A549 treated with AZD2906 at 1 μM for 4 hours (cell line): ENCODE measurements at places on chromosomes 16 and 17. TPM values are rescaled to one million over a fixed set of nuclear protein-coding genes. Genes with fewer than 3 reads are reported as not detected.

The KCNH4 gene
- total RNA-seq, result 0.18 to 0.36 TPM (median 0.31 TPM) in 5 replicates

The CRLF3 gene
- total RNA-seq, result 12.1 to 19.2 TPM (median 15.1 TPM) in 5 replicates

The KRTAP3-2 gene
- 0.20 to 0.57 TPM (median 0.29 TPM) in 5 replicates for total RNA-seq

The DOC2A gene
- total RNA-seq, result 1.3 to 1.9 TPM (median 1.8 TPM) in 5 replicates

The DECR2 gene
- total RNA-seq, result 21.4 to 30.7 TPM (median 29.9 TPM) in 5 replicates

The CDK5R1 gene
- total RNA-seq, result 6.1 to 6.7 TPM (median 6.3 TPM) in 5 replicates

The TP53TG3B gene
- 0.14 to 0.29 TPM in 2 of 5 replicates, not detected in the others for total RNA-seq

The NPLOC4 gene
- 89.6 to 96.7 TPM (median 94.0 TPM) in 5 replicates for total RNA-seq

The RNF43 gene
- total RNA-seq, result 0.26 to 0.45 TPM (median 0.34 TPM) in 5 replicates

The ZFPM1 gene
- 3.1 to 7.2 TPM (median 6.4 TPM) in 5 replicates for total RNA-seq

The TERB1 gene
- 0.05 TPM in 1 of 5 replicates, not detected in the others for total RNA-seq

The MON1B gene
- 29.3 to 39.9 TPM (median 35.5 TPM) in 5 replicates for total RNA-seq

The ARSG gene
- 1.3 to 2.0 TPM (median 1.5 TPM) in 5 replicates for total RNA-seq

The NLRC3 gene
- 0.02 to 0.08 TPM in 2 of 5 replicates, not detected in the others for total RNA-seq

The DPEP1 gene
- 1.1 to 1.5 TPM (median 1.3 TPM) in 5 replicates for total RNA-seq

The EIF5A gene
- total RNA-seq, result 1,603 to 1,771 TPM (median 1,695 TPM) in 5 replicates

The NHLRC4 gene
- 0.18 to 0.30 TPM (median 0.23 TPM) in 5 replicates for total RNA-seq

The MFSD6L gene
- 0.03 TPM in 1 of 5 replicates, not detected in the others for total RNA-seq

The C16orf74 gene
- 9.1 to 17.7 TPM (median 15.5 TPM) in 5 replicates for total RNA-seq

The NPIPB2 gene
- 1.8 to 2.6 TPM (median 2.3 TPM) in 5 replicates for total RNA-seq

The MT1A gene
- 30.1 to 42.3 TPM (median 34.0 TPM) in 5 replicates for total RNA-seq

The APOBR gene
- 0.03 to 0.13 TPM (median 0.05 TPM) in 5 replicates for total RNA-seq

The ZDHHC7 gene
- 71.3 to 82.6 TPM (median 80.7 TPM) in 5 replicates for total RNA-seq

The FASN gene
- total RNA-seq, result 112 to 154 TPM (median 145 TPM) in 5 replicates

The KRTAP9-3 gene
- total RNA-seq, result not detected in 5 replicates

The IGSF6 gene
- total RNA-seq, result not detected in 5 replicates

The C16orf46 gene
- total RNA-seq, result 0.37 to 1.2 TPM (median 0.80 TPM) in 5 replicates

The NOG gene
- total RNA-seq, result 0.80 to 1.3 TPM (median 0.87 TPM) in 5 replicates

The KCNH6 gene
- total RNA-seq, result not detected in 5 replicates

The CA4 gene
- 0.11 to 0.28 TPM (median 0.21 TPM) in 4 of 5 replicates, not detected in the other for total RNA-seq

The RRAD gene
- 53.2 to 85.6 TPM (median 74.1 TPM) in 5 replicates for total RNA-seq

The RPGRIP1L gene
- 9.0 to 10.4 TPM (median 9.7 TPM) in 5 replicates for total RNA-seq

The CA5A gene
- total RNA-seq, result not detected in 5 replicates

The PRSS33 gene
- total RNA-seq, result 0.05 to 0.06 TPM in 2 of 5 replicates, not detected in the others

The SPG7 gene
- 100 to 117 TPM (median 106 TPM) in 5 replicates for total RNA-seq

The ZG16 gene
- total RNA-seq, result not detected in 5 replicates

The ADAP2 gene
- total RNA-seq, result 2.2 to 5.9 TPM (median 2.6 TPM) in 5 replicates

The KRTAP4-6 gene
- not detected in 5 replicates for total RNA-seq

The ITGA2B gene
- total RNA-seq, result 1.0 to 1.5 TPM (median 1.3 TPM) in 5 replicates

The SLC7A6 gene
- total RNA-seq, result 29.4 to 34.5 TPM (median 31.3 TPM) in 5 replicates

The CCL17 gene
- not detected in 5 replicates for total RNA-seq

The KRT20 gene
- 0.11 to 0.30 TPM (median 0.23 TPM) in 5 replicates for total RNA-seq

The LLGL2 gene
- total RNA-seq, result 19.3 to 34.5 TPM (median 33.6 TPM) in 5 replicates

The MIS12 gene
- 13.8 to 16.5 TPM (median 14.9 TPM) in 5 replicates for total RNA-seq

The NPIPA8 gene
- 0.73 to 1.5 TPM (median 1.4 TPM) in 5 replicates for total RNA-seq

The KCNJ18 gene
- 0.03 to 0.07 TPM (median 0.05 TPM) in 4 of 5 replicates, not detected in the other for total RNA-seq

The KRTAP4-5 gene
- not detected in 5 replicates for total RNA-seq

The CLEC3A gene
- total RNA-seq, result not detected in 5 replicates

The KRTAP4-1 gene
- 0.08 to 0.13 TPM in 2 of 5 replicates, not detected in the others for total RNA-seq

The TMIGD1 gene
- total RNA-seq, result not detected in 5 replicates

The SLC13A2 gene
- 0.05 to 0.21 TPM (median 0.10 TPM) in 5 replicates for total RNA-seq

The ENDOV gene
- total RNA-seq, result 39.2 to 54.8 TPM (median 49.5 TPM) in 5 replicates

The TADA2A gene
- 11.0 to 12.7 TPM (median 11.8 TPM) in 5 replicates for total RNA-seq

The SP6 gene
- total RNA-seq, result 7.6 to 7.8 TPM (median 7.7 TPM) in 5 replicates

The SAMD14 gene
- total RNA-seq, result 0.25 to 0.52 TPM (median 0.49 TPM) in 5 replicates

The CEP295NL gene
- 0.25 to 0.48 TPM (median 0.26 TPM) in 5 replicates for total RNA-seq

The LDAF1 gene
- total RNA-seq, result 16.1 to 27.0 TPM (median 17.1 TPM) in 5 replicates
